ENCODE measurements at places on chromosomes 13 and 19. TPM values are rescaled to one million over a fixed set of nuclear protein-coding genes. Genes with fewer than 3 reads are reported as not detected.

DNA sequence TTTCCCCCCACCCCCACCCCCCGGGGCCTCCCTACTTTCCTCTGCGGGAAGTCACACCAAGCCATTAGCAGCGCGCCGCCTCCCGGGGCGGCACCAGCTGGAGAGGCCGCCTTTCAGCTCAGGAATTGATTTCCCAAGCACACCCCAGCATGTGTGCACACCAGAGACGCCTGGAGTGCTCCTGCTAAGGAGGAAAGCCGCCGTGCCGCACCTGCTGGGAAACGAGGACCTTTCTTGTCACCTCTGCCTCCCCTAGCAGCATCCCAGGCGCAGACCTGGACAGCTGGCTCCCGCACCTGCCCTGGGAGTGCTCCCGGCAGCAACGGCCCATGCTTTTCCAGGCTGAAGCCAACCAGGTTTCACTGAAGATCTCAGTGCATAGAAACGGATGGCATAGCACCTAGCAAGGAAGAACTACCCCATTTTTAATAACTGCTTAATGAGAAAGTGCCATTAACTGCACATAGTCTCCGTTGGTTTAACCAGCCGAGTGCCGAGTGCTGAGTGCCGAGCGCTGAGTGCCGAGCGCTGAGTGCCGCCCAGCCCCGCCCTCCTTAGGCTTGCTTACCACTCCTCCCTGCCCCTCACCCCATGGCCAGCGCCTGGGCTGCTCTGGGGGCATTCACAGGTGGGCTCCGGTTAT is 165.0 kb downstream of the USP12 start:
- DNase-seq = no peak

- peak; percentile 38 for DNase-seq
Observed at GRCh38 chr19:32599736-32600157, 18.8 kb downstream of the PDCD5 start.

DNA sequence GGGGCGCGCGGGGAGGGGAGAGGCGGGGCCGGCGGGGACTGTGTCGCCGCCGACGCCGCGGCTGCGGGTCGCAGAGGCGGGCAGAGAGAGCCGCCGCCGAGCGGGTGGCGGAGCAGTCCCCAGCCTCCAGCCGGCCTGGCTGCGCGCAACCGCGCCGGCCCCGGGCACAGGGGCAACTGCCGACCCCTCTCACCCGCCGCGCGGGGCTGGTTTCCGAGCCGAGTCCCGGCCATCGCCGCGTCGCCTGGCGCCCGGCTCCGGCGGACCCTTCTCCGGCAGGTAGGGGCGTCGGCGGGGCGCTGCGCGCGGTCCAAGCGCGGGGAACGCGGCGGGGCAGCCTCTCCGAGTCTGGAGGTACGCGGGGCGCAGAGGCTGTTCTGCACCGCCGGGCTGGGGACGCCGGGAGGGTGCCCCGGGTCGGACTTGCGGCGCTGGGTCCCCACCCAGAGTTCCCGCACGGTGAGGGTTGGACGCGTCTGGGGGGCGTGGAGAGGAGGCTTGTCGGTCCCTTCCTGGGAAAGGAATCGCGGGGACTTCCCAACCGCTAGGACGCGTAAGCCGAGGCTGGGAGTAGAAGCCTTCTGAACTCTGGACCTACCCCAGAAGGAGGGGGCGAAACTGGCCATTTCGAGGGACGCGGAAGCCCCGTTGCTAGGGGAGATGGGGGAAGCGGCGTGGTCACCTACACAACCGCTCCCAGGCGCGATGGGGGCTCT is 133.6 kb upstream of the MYO16 start:
- no peak for DNase-seq

SLAIN1 gene
- 1.8 TPM for total RNA-seq

ZNF439 gene
- not detected for total RNA-seq

Measured in Caki2 (cell line).